ENCODE measurements at places on chromosomes 7 and 10.
A peak's percentile ranks its signal among the peaks of the same experiment; 100 is the strongest.

DNA sequence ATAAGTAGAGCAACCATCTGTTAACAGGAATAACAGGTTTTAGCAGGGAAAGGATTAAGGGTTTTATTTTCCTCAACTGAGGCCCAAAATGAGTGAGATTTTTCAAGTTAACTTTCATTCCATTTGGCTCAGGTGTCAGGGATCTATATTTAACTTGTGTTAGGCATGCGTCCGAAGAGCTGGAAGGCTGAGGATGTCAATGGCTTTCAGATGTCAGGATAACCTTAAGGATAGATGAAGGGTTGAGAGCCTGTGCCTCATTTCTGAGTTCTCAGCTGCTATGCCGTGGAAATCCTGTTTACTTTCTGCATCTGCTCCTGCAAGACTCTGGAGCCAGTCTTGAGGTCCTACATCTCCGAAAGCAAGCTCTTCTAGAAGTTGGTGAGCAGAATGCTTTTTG lies 36.4 kb upstream of the CD36 start:
- H3K4me1 ChIP-seq, result peaks cover 13% of the 10 kb centered on the region
- H3K4me3 ChIP-seq, result no peak overlapping the region
- no peaks in the 10 kb centered on the region for H3K36me3 ChIP-seq
- H3K27me3 ChIP-seq, result no peaks in the 10 kb centered on the region

DNA sequence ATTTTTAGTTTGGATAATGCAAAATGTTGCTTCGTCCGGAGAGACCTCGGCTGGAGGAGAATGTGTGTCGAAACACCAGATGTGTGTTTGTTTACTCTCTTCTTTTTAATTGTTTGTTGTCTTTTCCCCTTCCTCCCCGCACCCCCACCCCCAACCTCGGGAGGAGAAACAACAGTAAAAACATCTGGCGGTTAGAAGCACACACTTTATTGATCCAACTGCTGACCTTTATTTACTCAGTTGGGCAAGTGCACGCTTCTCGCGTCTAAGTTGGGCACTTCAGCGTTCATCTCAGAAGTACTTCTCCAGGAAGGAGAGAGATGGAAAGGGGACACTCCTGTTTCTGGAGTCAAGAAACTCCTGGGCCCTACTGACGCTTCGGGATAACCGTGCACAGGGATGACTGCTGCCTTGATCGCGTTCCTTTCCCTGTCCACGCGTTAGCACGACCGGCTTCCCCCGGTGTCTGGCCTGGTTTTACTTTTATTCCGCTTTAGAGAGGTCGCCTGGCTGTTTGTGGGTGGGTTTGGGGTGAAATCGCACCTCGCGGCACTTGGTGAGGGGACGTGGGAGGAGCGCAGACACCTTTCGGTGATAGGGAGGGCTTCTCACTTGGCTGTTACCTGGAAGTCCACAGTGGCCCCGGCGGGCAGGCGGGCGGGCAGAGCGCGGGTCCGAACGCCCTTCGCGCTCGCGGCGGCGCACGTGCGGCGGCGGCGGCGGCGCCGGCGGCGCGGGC lies 168.3 kb upstream of the PPP1R3A start:
- no peak overlapping the region for H3K27ac ChIP-seq
- peak; percentile 70 for DNase-seq
- H3K27me3 ChIP-seq, result peaks cover 4% of the 10 kb centered on the region
- H3K4me3 ChIP-seq, result peak overlapping the region; percentile 46
- H3K4me1 ChIP-seq, result no peaks in the 10 kb centered on the region

GRCh38 chr7:134778941-134779740 lies at the start of gene CALD1:
CALD1 (plus strand) TSS chr7:134779634; CDS start chr7:134867734, 88,100 bp downstream.
- H3K4me3 ChIP-seq, result peak within 1 kb of the TSS; percentile 59
- H3K27ac ChIP-seq, result peak within 1 kb of the TSS; percentile 90
- no peaks in the 10 kb centered on the region for H3K27me3 ChIP-seq
- DNase-seq, result peak; percentile 91
- peaks cover 2% of the 10 kb centered on the region for H3K4me1 ChIP-seq

GRCh38 chr7:65216469-65216868 lies 157.2 kb upstream of the ZNF92 start:
- no peaks in the 10 kb centered on the region for H3K4me1 ChIP-seq
- DNase-seq, result peak; percentile 32
- no peak overlapping the region for H3K27ac ChIP-seq
- H3K4me3 ChIP-seq, result no peak overlapping the region
- no peaks in the 10 kb centered on the region for H3K27me3 ChIP-seq
- H3K36me3 ChIP-seq, result no peaks in the 10 kb centered on the region

DNA sequence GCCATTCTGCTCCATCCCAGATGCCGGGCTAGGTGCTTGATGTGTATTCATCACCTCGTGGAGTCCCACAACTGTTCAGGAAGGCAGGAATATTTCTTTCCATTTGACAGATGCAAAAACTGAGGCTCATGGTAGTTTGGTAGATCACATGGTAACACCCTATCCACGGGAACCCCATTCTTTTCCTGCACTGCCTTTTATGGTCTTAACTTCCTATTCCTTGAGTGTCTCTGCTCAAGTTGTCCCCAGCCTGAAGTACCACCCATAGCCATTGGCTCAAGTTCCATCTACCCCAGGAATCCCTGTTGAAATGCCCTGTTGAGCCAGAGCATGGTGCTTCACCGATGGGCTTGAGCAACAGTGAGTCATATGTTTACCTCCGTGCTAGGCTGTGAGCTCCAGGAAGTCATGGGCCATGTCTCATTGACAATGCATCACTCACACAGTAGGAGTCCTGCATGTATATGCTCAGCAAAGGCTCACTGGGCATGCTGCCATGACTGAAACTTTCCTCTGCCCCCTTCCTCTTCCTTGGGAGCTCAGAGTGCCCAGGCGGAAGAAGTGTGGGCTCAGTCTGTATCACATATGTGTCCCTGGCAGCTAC lies 71.7 kb upstream of the ADAM12 start:
- no peak for DNase-seq
- no peak overlapping the region for H3K4me3 ChIP-seq
- no peak overlapping the region for H3K27ac ChIP-seq
- no peaks in the 10 kb centered on the region for H3K36me3 ChIP-seq

DNA sequence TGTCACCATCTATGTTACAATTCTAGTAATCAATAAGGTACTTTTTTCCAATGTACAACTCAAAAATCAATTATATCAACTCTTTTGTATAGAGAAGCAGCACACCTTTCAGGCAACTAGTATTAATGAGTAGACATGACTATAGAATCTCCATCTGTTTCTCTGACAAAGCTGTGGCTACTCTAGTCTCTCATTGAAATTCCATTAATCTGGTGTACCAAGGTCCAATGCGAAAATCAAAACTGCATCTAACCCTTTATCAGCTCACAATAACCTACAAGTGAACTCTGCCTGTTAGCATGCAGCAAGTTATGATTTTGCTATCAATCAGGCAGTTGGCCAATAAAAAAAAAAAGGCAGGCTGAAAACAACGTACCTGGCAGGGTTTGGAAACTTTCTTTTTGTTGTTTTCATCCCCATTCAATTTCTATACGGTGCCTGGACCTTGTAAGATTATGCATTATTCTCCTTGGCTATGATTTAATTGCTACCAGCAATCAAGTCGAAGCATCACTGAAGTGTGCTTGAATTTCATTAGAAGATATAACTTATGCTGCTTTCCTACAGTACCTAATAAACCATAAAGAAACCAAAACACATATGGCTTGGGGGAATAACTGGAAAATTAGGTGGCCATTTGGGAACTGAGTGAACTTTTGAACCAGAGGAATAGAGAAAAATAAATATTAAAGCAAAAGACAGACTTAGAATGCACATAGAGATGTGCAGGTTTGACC lies 23.2 kb downstream of the SKAP2 start:
- peaks cover 9% of the 10 kb centered on the region for H3K27me3 ChIP-seq
- H3K4me1 ChIP-seq, result no peaks in the 10 kb centered on the region
- H3K27ac ChIP-seq, result no peak overlapping the region
- no peak overlapping the region for H3K4me3 ChIP-seq
- no peak for DNase-seq

All from lung (tissue), 17 donors.